Omental fat pad (tissue), 4 donors: ENCODE measurements at places on chromosomes 7 and 10. TPM values are rescaled to one million over a fixed set of nuclear protein-coding genes. Genes with fewer than 3 reads are reported as not detected.

WIPF3 gene
- total RNA-seq: 0.19 TPM

ACSM6 gene
- not detected for total RNA-seq

GTPBP4 gene
- total RNA-seq: 104 TPM

AKR1C8 gene
- total RNA-seq: 1.5 TPM

GTF2IRD1 gene
- total RNA-seq: 12.4 TPM

OR13A1 gene
- not detected for total RNA-seq

MYL7 gene
- total RNA-seq: not detected

NEUROG3 gene
- 0.60 TPM for total RNA-seq

R3HCC1L gene
- 10.6 TPM for total RNA-seq

SPAG6 gene
- not detected for total RNA-seq

STEAP4 gene
- total RNA-seq: 318 TPM

PNLIPRP2 gene
- total RNA-seq: not detected

CALHM3 gene
- total RNA-seq: not detected

WDR86 gene
- 22.3 TPM for total RNA-seq

RPP30 gene
- total RNA-seq: 29.9 TPM

PRSS2 gene
- total RNA-seq: 0.72 TPM

TAC1 gene
- total RNA-seq: 1.4 TPM

PON2 gene
- total RNA-seq: 113 TPM

DNA2 gene
- total RNA-seq: 2.7 TPM

GCK gene
- total RNA-seq: 0.38 TPM

SYT15 gene
- 3.4 TPM for total RNA-seq

WNT16 gene
- not detected for total RNA-seq

ATG9B gene
- total RNA-seq: not detected
